ENCODE measurements at places on chromosomes 11 and 22.

DNA sequence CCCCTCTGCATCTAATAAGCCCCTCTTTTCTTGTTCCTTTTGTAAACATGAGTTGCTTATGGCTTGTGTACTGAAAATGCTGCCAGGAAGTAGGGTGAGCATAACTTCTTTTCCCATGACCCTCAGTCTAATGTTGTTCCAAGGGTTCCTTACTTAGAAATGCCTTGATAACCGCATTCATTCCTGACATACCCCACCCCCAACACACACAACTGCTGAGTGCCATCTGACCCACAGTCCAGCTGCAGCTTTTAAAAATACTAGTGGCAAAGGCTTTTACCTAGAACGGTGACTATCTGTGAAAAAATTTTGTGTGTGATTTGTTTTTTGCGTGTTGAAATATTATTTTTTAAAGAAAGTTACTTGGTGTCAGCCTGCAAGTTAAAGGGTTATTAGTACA, 52.6 kb downstream of the ARHGAP42 start:
- peak; percentile 51 for DNase-seq

GRCh38 chr22:40922484-40923303, 28.5 kb upstream of the RBX1 start:
- DNase-seq: peak; percentile 91

DNA sequence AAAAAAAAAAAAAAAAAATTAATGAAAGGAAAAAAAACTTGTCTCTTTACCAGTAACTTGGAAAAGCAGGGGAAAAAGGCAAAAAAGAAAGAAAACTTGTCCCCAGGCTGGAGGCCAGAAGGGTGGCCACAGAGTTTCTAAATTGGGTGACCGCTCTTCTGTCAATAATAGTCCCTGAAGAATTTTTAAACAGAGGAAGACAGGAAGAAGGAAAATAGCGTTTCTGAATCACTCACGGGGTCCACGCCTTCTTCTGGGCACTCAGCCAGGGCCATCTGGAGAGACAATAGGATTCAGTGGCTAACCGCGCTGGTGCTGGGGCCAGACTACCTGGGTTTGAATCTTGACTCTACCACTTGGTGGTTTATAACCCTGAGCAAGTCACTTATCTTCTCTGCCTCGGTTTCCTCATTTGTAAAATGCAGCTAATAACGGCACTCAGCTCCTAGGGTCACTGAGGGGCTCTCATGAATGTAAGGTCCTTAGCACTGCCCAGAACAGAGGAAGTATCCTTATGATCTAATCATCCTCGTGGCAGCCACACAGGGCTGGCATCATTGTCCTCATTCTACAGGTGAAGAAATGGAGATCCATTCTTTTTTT, 7.0 kb downstream of the C11orf86 start:
- peak; percentile 16 for DNase-seq

DNA sequence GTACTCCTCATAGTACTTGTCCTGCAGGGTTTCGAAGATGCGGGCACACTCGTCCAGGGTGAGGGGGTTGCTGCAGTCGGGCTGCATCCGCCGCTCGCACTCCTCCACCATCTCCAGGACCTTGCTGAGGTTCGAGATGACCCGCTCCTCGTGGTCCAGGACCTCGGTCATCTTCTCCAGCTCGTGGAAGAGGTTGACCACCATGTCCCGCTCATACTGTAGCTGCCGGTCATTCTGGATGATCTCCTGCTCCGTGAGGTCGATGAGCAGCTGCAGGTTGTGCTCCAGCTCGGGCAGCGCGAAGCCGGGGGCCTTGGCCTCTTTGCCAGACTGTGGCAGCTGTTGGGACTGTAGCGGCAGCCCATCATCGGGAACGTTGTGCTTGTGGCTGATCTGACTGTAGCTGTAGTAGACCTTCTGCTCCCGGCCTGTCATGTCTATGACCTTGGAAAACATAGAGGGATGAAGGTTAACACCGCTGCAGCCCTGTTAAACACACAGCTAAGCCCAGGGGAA, 13.0 kb downstream of the TFIP11 start:
- no peak for DNase-seq

DNA sequence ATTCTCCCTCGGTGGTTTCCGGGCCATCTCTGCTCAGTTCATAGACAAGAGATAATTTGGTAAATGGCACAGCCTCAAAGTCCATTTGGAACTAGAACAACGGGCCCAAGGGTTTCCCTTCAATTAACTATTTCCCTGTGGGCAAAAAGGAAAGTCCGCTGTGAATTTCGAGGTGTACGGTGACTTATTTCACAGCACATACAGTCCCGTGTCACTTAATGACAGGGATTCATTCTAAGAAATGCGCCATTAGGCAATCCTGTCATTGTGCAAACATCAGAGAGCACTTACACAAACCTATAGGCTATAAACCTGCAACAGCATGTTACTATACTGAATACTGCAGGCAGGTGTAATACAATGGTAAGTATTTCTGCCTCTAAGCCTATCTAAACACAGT, 551.6 kb downstream of the OPCML start:
- no peak for DNase-seq

GRCh38 chr11:79390923-79391322, 49.9 kb downstream of the TENM4 start:
- DNase-seq: no peak

DNA sequence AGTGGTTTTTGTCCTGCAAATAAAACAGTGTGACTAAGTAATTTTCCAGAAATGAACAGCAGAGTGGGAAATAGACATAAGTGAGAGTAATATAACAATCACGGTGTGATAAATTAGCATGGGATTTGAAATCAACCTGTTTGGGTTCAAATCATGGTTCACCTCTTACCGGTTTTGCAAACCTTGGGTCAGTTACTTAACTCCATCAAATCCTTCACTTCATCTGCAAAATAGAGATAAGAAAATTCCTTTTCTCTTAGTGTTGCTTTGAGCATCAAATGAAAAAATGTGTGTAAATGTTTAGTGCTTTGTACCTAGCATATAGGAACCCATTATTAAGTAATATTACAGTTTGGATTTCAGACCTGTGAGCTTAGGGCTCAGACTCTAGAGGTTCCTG, 152.2 kb downstream of the TEAD1 start:
- peak; percentile 66 for DNase-seq

GRCh38 chr11:3929232-3929631, 73.8 kb downstream of the STIM1 start:
- no peak for DNase-seq

- DNase-seq: no peak
These were observed 1126.9 kb downstream of the BRD1 start for GRCh38 chr22:48700566-48701295.

GRCh38 chr11:85685820-85686459, at the start of gene CCDC89:
CCDC89 (minus strand) TSS chr11:85686195; CDS start chr11:85686130, 65 bp downstream.
- DNase-seq: peak; percentile 25

GRCh38 chr11:64173616-64174355, 7.9 kb upstream of the MACROD1 start:
- no peak for DNase-seq

GRCh38 chr11:45023065-45023365, 72.3 kb upstream of the TP53I11 start:
- DNase-seq: peak; percentile 56

DNA sequence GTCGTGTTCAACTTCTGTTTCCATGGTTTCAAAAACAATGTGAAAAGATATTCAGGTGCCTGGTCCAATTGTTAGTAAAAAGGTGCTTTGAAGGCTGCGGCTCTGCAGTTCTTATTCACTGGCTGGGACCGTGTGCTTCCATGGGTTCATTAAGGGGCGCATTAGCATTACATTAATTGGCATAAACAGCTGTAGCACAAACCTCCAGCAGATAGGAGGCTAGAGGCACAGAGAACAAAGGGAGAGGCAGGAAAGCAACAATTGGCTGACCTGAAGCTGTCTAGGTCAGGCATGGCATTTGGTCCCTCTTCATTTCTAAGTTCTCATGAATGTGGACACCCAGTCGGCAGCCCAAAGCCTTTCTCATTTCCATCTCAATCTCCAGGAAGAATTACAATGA, 16.6 kb downstream of the PAK1 start:
- DNase-seq: no peak

- DNase-seq: no peak
These were observed 44.5 kb upstream of the FGF3 start for GRCh38 chr11:69863544-69864200.

DNA sequence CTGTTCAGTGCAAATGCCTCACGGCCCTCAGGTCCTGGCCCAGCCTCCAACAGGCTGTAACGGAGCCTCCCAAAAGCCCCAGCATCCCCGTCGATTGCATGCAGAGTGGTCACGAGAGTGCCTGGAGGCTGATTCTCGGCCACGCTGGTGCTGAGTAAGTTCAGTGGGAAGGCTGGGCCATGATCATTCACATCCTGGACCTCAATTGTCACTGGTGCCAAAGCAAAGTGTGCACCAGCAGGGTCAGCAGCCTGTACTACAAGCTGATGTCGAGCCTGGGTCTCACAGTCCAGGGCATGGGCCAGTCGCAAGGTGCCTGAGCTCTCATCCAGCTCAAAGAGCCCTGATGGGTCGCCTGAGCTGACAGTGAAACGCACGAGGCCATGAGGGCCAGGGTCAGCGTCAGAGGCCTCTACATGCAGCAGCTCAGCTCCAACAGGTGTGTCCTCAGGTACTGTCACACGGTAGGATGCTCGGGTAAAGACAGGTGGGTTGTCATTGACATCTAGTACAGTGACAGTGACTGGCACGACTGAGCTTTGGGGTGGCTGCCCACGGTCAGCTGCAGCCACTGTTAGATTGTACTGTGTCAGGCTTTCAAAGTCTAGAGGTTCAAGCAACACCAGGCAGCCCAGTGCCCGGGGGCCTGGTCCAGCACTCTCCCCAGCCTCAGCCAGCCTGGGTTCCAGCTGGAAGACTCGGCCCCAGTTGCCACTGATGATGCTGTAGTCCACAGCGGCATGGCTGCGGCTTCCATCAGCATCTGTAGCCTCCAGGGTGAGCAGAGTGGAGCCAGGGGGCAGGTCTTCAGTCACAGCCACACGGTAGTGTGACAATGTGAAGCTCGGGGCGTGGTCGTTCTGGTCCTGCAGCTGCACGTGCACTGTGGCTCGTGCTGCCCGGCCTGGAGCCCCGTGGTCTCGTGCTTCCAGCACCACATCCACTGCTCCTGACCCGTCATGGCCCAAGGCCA, 4.5 kb upstream of the TPP1 start:
- DNase-seq: no peak

GRCh38 chr11:45079075-45079444, 67.4 kb upstream of the PRDM11 start:
- no peak for DNase-seq

Measured in trophoblast cell (in vitro differentiated cells and primary cell).